Left cardiac atrium (tissue), 4 donors: ENCODE measurements at places on chromosomes 5 and 9. TPM values are rescaled to one million over a fixed set of nuclear protein-coding genes. Genes with fewer than 3 reads are reported as not detected.

ADAMTSL1 gene
- 2.5 TPM for total RNA-seq

- DNase-seq: no peak
These were observed 117.8 kb downstream of the CCDC192 start for GRCh38 chr5:127820910-127821553.

GRCh38 chr9:133135146-133135745 is 14.2 kb upstream of the RALGDS start:
- DNase-seq: peak; percentile 81

GRCh38 chr9:1129382-1129781 is 79.2 kb downstream of the DMRT2 start:
- DNase-seq: no peak
